ENCODE measurements at places on chromosomes 11 and 22.

DNA sequence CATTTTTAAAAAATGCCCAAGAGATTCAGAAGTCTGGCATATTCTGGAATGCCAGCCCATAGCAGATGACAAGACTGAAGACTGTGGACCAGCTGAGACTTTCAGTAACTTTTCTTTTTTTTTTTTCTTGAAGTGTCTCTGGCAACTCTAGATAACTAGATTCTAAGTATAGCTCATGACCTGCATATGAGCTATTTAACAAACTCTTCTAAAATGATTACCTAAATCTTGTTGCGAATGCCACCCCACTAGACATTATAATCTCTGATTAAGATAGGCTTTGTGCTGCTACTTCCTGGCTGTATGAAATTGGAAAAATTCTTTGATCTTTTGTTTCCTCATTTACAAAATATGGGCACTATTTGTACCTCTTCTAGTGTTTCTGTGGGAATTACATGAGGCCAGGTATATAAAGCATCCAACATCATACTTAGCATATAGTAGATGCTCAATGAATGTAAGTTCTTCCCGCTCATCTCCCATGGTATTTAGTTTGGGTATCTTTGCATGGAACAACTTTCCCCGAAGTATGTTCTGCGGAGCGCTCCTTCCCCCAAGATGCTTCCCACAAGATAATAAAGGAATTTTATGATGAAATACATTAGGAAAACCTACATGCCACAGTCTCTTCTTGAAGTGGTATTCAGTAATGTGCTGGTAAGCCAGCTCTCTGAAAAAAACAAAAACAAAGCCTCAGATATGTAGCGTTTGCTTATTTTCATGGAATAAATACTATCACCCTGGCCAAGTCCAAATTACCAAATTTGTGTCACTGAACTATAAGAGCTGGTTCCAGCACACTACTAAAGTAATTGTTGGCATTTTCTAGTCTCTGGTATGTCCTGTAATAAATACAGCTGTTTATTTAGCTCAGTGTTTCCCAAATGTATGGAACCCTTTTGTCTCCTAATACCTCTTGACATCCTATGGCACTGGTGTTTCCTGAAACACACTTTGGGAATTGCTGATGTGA is 86.8 kb upstream of the TIMP3 start:
- DNase-seq = no peak

DNA sequence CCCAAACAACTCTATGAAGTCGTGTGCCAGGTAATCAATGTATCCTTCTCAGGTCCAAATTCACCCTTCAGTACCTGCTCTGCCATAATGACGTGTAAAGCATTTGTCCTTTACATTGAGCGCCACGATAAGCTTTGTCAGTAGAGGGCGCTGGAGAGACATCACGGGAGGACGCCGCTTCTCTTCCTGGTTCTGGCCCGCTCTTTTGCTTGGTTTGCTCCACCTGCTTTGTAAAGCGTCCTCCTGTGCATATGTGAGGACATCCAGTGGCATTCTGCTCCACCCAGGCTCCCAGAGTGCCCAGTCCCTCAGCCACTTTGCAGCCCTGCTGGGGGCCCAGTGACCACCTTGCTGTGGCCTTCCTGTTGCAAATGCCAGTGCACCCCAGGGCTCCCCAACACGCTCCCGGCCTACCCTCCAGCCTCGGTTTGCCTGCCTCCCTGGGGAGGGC is 61.1 kb downstream of the WT1 start:
- DNase-seq = peak; percentile 3

- no peak for DNase-seq
Observed at GRCh38 chr22:25658633-25659032, 83.4 kb upstream of the MYO18B start.

- DNase-seq = no peak
Observed at GRCh38 chr11:5102246-5102645, 32.9 kb downstream of the OR52E1 start.

DNA sequence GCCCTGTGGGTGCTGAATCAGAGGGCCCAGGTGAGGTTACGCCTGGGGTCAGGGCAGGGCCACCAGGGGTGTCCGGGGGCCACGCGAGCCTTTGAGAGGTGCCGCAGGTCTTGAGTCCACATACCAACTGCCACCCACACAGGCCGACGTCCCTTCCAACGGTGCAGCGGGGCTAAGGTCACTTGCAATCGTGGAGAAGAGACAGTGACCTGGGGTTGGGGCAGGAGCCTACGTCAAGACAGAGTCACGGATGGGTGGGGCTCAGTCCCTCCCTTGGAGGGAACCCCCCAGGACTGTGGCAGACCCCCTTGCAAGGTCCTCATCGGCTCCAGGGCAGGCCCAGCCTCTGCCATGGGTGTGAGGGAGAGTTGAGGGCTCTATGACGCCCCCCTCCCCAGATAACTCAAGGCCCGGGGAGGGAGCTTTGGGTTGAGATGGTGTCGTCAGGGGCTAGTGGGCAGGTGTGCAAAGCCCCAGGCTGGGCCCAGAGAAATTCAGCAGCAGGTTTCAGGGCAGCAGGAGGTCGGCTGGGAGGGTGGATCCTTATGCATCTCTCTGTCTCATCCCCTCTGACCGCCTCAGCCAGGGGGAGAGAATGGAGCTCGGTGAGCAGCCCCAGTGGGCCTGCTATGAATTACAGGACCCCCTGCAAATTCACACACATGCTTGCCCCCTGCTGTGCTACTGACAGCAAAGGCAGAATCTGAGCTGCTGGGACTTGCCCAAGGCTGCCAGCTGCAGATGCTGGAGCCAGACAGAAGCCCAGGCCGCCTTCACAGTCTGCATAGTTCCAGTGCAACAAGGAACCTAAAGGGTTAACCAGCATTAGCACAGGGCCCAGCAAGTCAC is 60.0 kb downstream of the MYEOV start:
- no peak for DNase-seq

DNA sequence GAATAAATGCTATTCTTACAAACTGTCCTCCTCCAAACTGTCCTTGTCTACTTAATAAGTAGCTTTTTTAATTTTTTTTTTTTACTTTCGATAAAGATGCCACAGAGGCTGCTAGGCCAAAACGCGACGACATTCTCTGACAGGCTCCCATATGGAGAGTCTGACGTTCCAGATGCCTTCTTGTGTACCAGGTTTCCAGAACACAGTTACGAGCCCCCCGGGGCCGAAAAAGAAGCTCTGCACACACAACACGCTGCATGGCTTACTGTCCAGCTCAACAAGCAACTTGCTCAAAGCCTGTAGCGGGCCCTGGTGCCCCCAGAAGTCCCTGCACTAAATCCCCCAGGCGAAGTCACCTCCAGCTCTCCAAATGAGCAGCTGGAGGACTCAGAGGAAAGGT is 39.3 kb downstream of the LARGE1 start:
- no peak for DNase-seq

DNA sequence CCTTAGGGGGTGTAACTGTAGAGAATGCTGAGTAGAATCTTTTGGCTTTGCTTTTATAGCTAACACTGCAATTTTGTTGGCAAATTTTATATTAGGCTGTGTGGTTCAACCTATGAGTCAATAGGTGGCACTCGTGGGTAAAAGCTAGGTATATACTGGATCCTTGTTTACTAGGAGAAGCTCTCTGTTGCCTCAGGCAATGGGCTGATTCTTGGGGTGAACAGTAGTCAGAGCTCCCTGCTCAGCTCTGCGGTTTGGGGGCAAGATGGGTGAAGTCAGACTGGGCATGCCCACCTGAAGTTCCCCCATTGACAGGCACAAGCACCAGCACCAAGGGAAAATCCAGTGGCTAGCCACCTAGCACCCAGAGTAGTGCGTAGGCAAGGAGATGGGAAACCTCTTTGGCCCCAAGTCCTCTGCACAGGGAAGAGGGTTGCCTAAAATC is 238.7 kb downstream of the FAM181B start:
- no peak for DNase-seq

DNA sequence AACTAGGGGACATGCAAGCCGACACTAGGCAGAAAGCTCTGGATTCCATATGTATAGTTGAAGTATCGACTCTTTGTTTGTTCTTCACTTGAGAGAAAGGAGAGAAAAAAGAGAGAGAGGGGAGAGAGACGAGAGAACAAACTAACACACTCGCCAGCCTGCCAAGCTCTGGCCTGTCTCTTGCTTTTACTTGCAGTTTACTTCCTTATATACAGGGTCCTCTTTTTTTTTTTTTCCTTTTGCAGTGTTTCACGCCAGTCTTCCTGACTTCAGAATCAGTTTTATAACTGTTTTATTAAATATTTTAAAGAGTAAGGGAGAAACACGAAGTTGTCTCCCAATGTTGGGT is 19.9 kb downstream of the TEAD1 start:
- DNase-seq = no peak

GRCh38 chr11:121376130-121376529 is 76.0 kb upstream of the SORL1 start:
- no peak for DNase-seq

GRCh38 chr11:12842933-12843636 is 166.0 kb upstream of the RASSF10 start:
- DNase-seq = no peak
